ENCODE measurements at places on chromosomes 1 and 21. TPM values are rescaled to one million over a fixed set of nuclear protein-coding genes. Genes with fewer than 3 reads are reported as not detected.

The RNF223 gene
- total RNA-seq: not detected

The MPZ gene
- 7.8 TPM for total RNA-seq

The ZNF695 gene
- total RNA-seq: not detected

The IGSF5 gene
- not detected for total RNA-seq

The NBPF8 gene
- 13.9 TPM for total RNA-seq
